Aorta (tissue), 5 donors: ENCODE measurements at places on chromosomes 5 and 9. TPM values are rescaled to one million over a fixed set of nuclear protein-coding genes. Genes with fewer than 3 reads are reported as not detected.

Gene ZBTB34
- 10.5 TPM for total RNA-seq

Gene GNA14
- 7.2 TPM for total RNA-seq

DNA sequence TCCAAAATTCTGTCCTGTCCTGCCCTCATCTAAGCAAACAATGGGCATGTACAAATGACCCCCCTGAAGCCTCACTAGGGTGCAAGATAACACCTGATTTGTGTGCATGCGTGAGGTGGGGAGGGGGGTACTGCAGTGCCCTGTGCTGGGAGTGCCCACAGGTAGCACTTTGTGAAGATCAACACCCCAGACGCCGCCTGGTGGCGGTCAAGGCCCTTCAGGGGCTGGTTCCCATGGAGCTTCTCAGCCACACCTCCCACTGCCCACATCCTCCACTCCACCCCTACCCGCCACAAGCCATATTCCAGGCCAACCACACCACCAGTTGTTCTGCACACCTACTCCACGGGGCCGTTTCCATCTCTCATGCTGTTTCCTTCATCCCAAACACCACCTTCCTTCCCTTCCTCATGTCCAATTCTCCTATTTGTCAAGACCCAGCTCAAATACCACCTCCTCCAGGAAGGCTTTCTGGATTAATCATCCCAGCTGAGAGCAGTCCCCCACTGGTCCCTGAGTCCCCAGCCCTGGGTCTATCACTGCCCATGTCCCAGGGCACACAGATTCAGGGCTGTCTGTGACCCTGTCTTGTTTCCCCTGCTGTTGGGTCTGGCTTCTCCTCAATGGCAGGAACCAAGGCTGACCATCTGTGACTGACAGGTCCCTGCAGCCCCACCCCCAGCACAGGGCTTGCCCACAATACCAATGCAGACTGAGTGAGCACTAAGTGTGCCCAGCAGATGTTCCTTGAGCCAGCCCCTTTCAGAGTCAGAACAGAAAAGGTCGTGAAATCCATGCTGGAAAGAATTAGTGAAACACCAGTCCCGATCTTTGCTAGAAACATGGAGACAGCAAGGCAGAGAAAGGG is 178.4 kb downstream of the PAX5 start:
- no peak for DNase-seq

DNA sequence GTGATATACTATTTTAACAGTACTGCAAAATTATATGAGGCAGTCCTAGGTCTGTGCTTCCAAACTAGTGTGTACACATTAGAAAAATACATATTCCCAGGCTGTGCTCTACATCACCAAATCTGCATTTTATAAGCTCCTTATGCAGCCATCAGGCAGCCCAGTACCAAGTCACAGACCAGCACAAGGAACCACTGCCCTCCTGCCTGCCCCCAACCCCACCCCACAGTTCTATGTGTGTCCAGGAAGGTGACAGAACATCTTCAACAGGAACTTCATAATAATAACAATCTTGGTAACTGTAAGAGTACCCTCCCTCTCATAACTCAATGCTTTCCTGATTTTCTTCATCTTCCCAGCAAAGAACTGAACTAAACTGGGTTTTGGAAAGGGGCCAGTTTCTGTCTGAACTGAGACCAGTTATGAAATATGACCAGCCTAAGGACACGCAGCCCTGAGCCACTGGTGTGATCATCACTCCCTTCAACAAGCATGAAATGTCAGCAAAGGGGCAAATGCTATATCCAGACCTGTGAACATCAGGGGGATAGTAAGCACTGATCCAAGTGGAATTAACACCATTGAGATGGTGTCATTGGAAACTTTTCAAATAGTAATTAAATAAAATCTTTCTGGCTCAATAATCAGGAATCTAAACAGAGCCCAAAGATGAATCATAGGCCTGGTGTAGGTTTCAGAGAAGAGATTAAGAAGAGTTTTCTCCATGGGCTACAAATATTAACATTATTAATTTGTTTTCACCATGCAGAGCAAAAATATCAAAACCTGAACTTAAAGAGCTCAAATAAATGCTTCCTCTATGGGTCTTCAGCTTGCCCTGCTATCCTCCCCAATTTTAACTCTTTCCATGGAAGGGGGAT is 82.1 kb downstream of the DPYSL3 start:
- no peak for DNase-seq

Gene SPINK4
- not detected for total RNA-seq
